ENCODE measurements at places on chromosomes 11 and 22. TPM values are rescaled to one million over a fixed set of nuclear protein-coding genes. Genes with fewer than 3 reads are reported as not detected.

CRYBA4 gene
- not detected for total RNA-seq

DERL3 gene
- total RNA-seq = 2.3 TPM

FOLR3 gene
- not detected for total RNA-seq

KRTAP5-2 gene
- total RNA-seq = not detected

SULT4A1 gene
- not detected for total RNA-seq

HTR3B gene
- not detected for total RNA-seq

KRTAP5-10 gene
- not detected for total RNA-seq

APOL3 gene
- 5.5 TPM for total RNA-seq
